ENCODE measurements at places on chromosomes 16 and 17. TPM values are rescaled to one million over a fixed set of nuclear protein-coding genes. Genes with fewer than 3 reads are reported as not detected.

- H3K4me3 ChIP-seq: peak within 1 kb of the TSS; percentile 97
- peak within 1 kb of the TSS; percentile 88 for H3K27ac ChIP-seq
- H3K4me1 ChIP-seq: peaks cover 45% of the 10 kb centered on the region
- peak; percentile 70 for DNase-seq
These were observed at the start of gene CENPT for GRCh38 chr16:67847064-67847861. Gene CENPT, minus strand, starts transcription at chr16:67847693. Its CDS starts 13,834 bp downstream, at chr16:67833859.

- no peaks in the 10 kb centered on the region for H3K27me3 ChIP-seq
- no peak for DNase-seq
- H3K36me3 ChIP-seq: peaks cover 1% of the 10 kb centered on the region
- no peak overlapping the region for H3K4me3 ChIP-seq
- peaks cover 77% of the 10 kb centered on the region for H3K4me1 ChIP-seq
These were observed 3.3 kb upstream of the FASN start for GRCh38 chr17:82101301-82101715.

Gene GPRC5C
- 44.8 TPM for total RNA-seq

DNA sequence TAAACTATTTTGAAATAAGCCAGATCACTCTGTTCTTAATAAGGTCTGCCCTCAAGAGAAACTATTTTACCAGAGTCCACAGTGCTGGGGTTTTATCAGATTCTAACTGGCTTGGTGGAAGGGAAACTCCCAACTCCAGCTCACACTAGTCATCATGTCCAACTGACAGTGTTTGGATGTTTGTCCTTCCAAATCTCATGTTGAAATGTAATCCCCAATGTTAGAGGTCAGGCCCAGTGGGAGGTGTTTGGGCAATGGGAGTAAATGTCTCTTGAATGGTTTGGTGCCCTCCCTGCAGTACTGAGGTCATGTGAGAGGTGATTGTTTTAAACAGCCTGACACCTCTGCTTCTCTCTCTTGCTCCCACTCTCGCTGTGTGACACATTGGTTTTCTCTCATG is 1301.0 kb upstream of the CDH8 start:
- H3K4me3 ChIP-seq: no peak overlapping the region
- no peaks in the 10 kb centered on the region for H3K27me3 ChIP-seq
- no peaks in the 10 kb centered on the region for H3K36me3 ChIP-seq
- no peaks in the 10 kb centered on the region for H3K4me1 ChIP-seq
- no peak for DNase-seq

GRCh38 chr16:15401972-15402371 is 6.4 kb downstream of the MPV17L start:
- peaks cover 66% of the 10 kb centered on the region for H3K4me1 ChIP-seq
- no peak overlapping the region for H3K27ac ChIP-seq
- H3K36me3 ChIP-seq: peaks cover 18% of the 10 kb centered on the region
- no peaks in the 10 kb centered on the region for H3K27me3 ChIP-seq

Gene ITGAL
- total RNA-seq: 0.51 TPM

DNA sequence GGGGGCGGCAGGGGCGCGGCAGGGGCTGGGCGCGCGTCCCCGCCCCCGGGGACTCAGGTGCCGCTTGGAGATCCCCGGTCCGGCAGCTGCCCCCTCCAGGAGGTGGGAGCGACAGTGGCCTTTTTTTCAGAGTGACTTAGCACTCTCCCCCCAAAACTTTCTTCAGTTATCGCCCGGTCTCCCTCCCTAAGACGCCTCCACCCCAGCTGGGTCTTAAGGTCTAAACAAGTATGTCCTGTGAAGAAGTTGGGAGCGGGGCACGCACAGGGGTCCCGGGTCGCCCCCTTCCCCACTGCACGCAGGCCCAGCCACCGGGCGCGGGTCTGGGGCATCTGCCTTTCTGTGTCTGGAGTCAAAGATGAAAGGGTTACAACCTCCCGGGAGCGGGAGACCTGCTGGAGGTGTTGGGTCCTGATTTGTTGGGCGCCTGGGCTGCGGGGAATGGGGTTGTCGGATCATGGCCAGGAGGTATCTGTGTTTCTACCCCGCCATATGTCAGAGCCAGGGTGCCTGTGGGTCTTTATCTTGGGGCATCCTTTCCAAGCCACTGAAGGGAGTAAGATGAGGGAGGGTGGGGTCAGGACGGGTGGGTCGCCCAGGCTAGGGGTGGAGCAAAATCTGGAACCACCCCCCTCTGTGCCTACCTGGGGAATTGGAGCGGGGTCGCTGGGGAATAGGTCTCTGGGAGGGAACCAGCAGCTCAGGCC is 757 bp downstream of the FMNL1 start:
- no peak overlapping the region for H3K4me3 ChIP-seq
- H3K27me3 ChIP-seq: peaks cover 25% of the 10 kb centered on the region
- no peaks in the 10 kb centered on the region for H3K36me3 ChIP-seq

Gene RCVRN
- total RNA-seq: not detected

GRCh38 chr17:32486701-32487472 is at the start of gene CDK5R1:
Gene CDK5R1, plus strand, starts transcription at chr17:32486993. Its CDS starts 628 bp downstream, at chr17:32487621.
- H3K27ac ChIP-seq: peak within 1 kb of the TSS; percentile 64
- H3K36me3 ChIP-seq: peaks cover 2% of the 10 kb centered on the region
- DNase-seq: peak; percentile 41
- no peaks in the 10 kb centered on the region for H3K27me3 ChIP-seq
- peak within 1 kb of the TSS; percentile 81 for H3K4me3 ChIP-seq
- peaks cover 43% of the 10 kb centered on the region for H3K4me1 ChIP-seq

Gene PIPOX
- 87.3 TPM for total RNA-seq

DNA sequence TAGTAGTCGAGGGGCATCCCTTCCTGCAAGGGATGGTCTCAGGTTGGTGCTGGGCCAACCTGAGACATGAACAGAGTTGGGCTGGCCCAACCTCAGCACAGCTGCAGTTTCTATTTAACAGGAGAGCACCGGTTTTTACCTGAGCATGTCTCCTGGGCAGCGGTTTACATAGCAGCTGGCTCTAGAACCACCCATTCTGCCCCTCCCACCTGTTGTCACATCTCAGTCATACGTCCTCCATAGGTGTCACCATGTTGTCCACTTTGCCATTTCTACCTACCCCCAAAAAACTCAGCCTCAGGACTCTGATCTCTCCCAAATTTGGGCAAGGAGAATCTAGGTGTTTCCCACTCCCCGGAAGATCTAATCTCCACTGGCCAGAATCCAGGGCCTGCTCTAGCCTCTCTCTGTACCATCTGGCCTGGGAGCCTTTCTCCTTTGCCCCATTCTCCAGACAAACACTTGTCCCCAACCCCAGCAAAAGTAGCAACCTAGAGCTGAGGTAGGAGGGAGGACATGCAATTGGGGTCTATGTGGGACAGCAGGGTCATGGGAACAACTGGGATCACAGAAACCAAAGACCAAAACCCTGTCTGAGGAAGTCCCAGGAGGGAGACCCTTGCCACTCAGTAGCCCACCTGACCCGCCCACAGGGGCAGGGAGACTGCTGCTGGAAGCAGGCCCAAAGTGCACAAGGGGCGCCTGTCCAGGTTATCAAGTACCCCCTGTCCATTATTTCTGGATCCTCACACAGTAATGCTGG is 19.1 kb downstream of the ETV4 start:
- peak overlapping the region; percentile 96 for H3K27ac ChIP-seq
- H3K27me3 ChIP-seq: no peaks in the 10 kb centered on the region
- H3K4me3 ChIP-seq: no peak overlapping the region

Gene TRPV3
- 0.46 TPM for total RNA-seq

GRCh38 chr17:72691017-72691416 is 401.5 kb downstream of the SLC39A11 start:
- no peaks in the 10 kb centered on the region for H3K27me3 ChIP-seq
- no peak overlapping the region for H3K27ac ChIP-seq
- peaks cover 9% of the 10 kb centered on the region for H3K4me1 ChIP-seq
- no peak for DNase-seq
- no peaks in the 10 kb centered on the region for H3K36me3 ChIP-seq
- H3K4me3 ChIP-seq: no peak overlapping the region

DNA sequence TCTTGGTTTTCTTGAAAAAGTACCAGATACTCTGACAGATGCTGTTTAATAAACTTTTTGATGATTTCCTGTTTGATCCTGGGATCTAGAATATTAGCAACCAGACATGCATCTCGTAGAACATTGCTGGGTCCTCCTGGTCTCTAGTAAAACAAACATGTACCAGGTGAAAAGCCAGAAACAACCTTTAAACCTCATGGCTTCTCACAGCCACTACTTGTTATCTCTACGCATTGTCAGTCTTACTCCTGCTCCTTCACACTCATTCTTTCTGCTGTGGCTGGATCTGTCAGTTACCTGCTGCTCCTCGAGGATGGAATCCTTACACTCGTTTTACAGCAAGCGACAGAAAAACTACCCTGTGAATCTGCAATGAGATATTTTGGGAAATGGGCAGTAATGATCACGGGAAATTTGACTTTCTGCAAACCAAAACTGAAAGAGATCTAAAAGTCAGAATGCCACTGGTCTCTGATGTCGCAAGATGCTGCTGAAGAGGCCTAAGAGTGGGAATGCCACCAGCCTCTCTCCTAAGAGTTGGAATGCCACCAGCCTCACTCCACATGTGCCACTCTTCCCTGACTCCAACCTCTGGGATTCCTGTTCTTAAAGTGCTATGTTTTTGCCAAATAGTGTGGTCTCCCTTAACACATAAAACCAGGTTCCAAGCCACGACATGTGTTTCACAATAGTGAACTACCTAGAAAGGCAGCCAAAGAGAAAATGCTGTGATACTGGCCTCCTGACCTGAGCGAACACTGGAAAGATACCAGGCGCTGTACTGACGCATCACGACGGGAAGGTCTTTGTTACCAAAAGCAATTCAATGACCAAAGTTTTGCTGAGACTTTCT is 86.3 kb downstream of the VPS53 start:
- no peak for DNase-seq
- no peaks in the 10 kb centered on the region for H3K27me3 ChIP-seq
- H3K4me3 ChIP-seq: no peak overlapping the region
- H3K27ac ChIP-seq: no peak overlapping the region
- no peaks in the 10 kb centered on the region for H3K4me1 ChIP-seq

DNA sequence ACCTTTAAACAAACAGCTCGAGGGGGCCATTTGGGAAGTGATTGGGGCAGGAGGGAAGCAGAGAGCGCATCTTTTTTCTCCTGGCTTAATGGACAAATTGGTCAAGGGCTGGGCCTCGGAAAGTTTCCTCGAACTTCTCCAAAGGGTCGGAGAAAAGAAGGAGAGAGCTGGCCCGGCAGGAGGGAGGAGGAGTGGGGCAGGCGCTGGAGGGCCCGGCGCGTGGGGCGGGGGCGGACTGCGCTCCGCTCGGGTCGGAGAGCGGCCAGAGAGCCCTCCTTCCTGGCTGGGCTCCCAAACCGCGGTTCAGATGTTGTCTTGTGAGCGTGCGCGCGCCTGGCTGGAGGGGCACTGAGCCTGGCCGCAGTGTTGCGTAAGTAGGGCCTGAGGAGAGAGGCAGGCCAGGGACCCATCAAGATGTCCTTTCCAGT is 1.2 kb downstream of the MMP2 start:
- DNase-seq: no peak
- H3K4me3 ChIP-seq: peak overlapping the region; percentile 50
- H3K27ac ChIP-seq: no peak overlapping the region
- peaks cover 15% of the 10 kb centered on the region for H3K4me1 ChIP-seq
- H3K27me3 ChIP-seq: peaks cover 39% of the 10 kb centered on the region

Gene ADAM11
- total RNA-seq: 0.91 TPM

DNA sequence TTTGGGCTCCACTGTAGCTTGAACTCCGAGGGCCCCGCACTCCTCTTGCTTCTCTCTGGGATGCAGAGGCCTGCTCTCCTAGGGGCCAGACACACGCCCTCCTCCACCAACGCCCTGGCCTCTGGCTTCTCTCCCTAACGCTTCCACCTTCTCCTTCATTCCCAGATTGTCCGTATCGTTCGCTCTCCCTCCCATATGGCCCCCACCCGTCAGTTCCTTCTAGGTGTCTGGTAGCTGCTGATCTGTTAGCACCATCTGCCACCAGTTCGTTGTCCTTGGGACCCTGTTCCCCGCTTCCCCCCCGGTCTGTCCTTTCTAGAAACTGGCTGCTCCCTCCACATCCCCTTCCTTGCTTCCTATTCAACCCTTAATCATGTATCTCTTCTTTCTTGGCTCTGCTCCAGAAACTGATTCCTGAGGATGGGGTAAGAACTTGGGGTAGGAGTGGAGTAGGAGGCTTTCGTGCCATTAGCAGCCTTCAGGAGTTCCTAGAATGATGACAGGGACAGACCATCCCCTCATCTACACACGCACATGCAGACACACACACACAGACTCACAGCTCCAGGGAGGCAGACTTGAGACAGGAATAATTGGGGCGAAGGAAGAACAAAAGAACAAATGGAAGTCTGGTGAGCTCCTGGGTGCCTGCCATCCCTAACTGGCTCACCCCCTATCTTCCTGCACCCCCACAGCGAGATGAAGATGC is 4.3 kb downstream of the ATP1B2 start:
- no peak overlapping the region for H3K4me3 ChIP-seq
- DNase-seq: no peak
- peaks cover 16% of the 10 kb centered on the region for H3K4me1 ChIP-seq
- peaks cover 5% of the 10 kb centered on the region for H3K27me3 ChIP-seq
- H3K27ac ChIP-seq: no peak overlapping the region

DNA sequence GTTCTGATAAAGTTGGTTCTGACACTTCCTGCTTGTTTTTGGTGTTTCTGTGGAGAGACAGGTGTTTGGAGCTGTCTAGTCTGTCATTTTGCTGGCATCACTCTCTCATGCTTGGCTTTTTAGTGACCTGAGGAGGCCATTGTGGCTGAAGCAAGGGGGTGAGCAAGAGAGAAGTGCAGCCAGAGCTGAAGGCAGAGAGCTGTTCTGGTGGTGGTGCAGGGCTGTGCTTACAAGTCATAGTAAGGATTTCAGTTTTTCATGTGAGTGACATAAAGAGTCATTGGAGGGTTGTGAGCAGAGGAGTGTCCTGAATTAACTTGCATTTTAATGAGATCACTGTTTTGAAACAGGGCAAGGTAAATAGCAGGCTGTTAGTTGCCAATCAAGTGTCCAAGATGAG is 97.5 kb downstream of the CHD9 start:
- H3K36me3 ChIP-seq: peaks cover 15% of the 10 kb centered on the region
- H3K27ac ChIP-seq: no peak overlapping the region
- no peak overlapping the region for H3K4me3 ChIP-seq
- no peaks in the 10 kb centered on the region for H3K27me3 ChIP-seq
- no peaks in the 10 kb centered on the region for H3K4me1 ChIP-seq

GRCh38 chr16:21703589-21704174 is 39.9 kb downstream of the OTOA start:
- H3K27me3 ChIP-seq: peaks cover 25% of the 10 kb centered on the region
- no peaks in the 10 kb centered on the region for H3K4me1 ChIP-seq
- H3K4me3 ChIP-seq: no peak overlapping the region
- no peak for DNase-seq
- H3K27ac ChIP-seq: no peak overlapping the region

GRCh38 chr16:89014403-89015230 is 37.6 kb upstream of the CBFA2T3 start:
- H3K4me3 ChIP-seq: no peak overlapping the region
- no peaks in the 10 kb centered on the region for H3K36me3 ChIP-seq
- H3K27ac ChIP-seq: no peak overlapping the region
- H3K27me3 ChIP-seq: peaks cover 11% of the 10 kb centered on the region

Gene GPR139
- not detected for total RNA-seq

GRCh38 chr16:73124097-73124652 is 76.2 kb upstream of the ZFHX3 start:
- H3K4me1 ChIP-seq: peaks cover 14% of the 10 kb centered on the region
- H3K27me3 ChIP-seq: no peaks in the 10 kb centered on the region
- no peaks in the 10 kb centered on the region for H3K36me3 ChIP-seq
- no peak for DNase-seq
- H3K27ac ChIP-seq: no peak overlapping the region

All from HepG2 (cell line).